ENCODE measurements at places on chromosomes 12 and 14.

GRCh38 chr14:96038920-96039632 lies at the start of gene C14orf132:
Gene C14orf132 (plus strand): TSS chr14:96039362. CDS start chr14:96039501, 139 bp downstream.
- DNase-seq, result no peak

DNA sequence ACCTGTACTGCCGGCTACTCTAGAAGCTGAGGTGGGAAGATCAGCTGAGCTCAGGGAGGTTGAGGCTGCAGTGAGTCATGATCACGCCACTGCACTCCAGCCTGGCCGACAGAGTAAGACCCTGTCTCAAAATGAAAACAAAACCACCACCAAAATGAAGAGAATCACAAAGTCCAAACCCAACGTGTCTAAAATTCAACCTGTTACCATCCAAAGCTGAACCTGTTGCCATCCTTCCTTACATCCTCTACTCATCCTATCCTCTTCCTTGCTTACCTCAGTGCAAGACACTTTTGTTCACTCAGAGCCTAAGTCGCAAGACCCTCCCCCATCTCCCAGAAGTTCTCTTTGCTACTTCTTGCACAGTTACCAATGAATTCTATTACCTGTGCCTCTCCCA lies 299.7 kb downstream of the ATP23 start:
- DNase-seq, result no peak

- DNase-seq, result no peak
Observed at GRCh38 chr12:29288031-29288430, 92.9 kb downstream of the ERGIC2 start.

- DNase-seq, result no peak
Observed at GRCh38 chr12:71303199-71303598, 136.4 kb upstream of the LGR5 start.

DNA sequence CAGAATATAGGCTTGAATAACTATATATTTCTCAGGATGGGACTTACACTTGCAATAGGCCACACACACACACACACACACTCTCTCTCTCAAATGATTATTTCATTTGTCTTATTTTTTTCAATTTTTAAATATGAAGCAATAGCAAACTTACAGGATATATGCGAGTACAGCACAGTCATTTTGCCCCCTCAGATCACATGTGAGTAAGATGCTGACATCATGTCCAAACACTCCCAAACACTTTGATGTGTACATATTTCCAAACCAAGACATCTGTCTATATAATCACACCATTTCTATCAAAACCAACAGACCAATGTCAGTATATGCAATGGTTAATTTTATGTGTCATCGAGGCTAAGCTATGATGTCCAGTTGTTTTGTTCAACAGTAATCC lies 1535.9 kb upstream of the FLRT2 start:
- no peak for DNase-seq

GRCh38 chr14:23162800-23163199 lies 20.7 kb downstream of the SLC7A8 start:
- no peak for DNase-seq

DNA sequence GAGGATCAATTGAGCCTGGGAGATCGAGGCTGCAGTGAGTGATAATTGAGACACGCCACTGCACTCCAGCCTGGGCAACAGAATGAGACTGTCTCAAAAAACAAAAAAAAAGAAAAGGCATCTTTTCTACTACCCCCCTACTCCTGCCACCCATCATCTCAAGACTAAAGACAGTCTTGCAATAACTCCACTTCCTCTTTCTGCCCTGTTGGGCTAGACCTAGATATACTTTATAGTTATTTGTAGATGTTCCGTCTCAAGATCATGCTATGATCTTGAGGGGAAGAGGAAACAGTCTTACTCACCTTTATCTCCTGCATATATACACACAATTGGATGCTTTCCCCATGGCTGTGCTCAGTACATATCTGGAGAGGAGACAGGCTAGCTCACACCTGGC lies 12.1 kb upstream of the ESPL1 start:
- no peak for DNase-seq

DNA sequence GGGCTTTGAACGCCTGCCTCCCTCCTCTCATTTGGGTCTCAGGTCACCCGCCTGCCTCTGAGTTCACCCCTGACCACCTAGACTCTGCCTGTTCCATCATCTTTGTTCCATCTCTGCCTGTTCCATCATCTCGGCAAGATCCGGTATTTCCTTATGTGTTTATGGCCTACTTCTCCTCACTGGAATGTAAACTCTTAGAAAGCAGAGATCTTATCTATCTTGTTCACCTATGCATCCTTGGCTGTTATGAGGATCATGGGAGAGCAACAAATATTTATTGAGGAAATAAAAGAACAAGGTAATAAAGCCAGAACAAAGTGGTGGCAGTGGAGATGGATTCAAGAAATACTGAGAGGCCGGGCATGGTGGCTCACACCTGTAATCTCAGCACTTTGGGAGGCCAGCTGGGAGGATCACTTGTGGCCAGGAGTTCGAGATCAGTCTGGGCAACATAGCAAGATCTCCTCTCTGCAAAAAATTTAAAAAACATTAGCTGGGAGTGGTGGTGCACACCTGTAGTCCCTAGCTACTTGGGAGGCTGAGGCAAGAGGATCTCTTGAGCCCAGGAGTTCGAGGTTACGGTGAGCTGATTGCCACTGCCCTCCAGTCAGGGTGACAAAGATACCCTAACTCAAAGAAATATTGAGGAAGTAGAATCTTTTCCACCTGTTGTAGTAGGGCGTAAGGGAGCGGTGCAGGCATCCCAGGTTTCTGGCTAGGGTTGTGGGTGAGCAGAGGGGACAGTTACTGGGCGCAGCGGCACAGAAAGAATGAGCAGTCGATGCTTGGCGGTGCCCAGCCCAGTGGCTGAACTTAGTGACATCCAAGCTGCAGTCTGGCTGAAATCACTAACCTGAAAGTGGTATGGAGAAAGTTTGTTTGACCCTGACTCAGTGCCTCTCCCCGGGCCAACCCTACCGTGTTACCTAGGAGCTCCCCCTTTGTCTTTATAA lies 1.7 kb upstream of the KLC1 start:
- DNase-seq, result no peak

DNA sequence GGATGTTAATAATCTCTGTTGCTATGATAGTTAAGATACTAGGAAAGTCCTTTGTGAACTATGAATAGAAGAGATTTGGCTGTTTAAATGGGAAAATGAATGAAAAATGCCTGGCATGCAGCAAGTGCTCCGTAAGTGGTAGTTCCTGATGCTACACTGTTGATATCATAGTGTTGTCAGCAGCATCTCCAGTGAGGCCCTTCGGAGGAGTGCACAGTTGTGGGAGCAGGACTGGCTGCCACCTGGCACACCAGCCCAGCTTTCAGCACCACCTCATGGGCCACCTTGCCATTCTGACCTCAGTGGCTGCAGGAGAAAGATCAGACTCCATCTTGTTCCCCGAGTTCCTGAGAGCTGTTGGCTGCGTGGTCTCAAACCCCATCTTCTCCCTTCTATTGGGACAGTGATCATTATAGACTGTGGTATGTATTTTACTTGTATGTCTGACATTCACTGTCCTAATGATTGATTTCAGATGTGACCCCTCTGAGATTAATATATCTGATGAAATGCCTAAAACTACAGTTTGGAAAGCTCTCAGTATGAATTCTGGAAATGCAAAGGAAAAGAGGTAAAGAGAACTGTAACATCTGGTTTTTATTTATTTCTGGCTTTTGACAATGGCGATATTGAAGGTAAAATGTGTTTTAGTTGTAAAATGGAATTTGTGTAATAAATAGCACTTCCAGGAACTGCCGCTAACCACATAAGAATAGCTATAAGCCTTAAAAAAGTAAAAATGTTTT lies 80.9 kb downstream of the SLC4A8 start:
- DNase-seq, result no peak

- DNase-seq, result no peak
Observed at GRCh38 chr14:55107766-55108554, 21.1 kb upstream of the LGALS3 start.

DNA sequence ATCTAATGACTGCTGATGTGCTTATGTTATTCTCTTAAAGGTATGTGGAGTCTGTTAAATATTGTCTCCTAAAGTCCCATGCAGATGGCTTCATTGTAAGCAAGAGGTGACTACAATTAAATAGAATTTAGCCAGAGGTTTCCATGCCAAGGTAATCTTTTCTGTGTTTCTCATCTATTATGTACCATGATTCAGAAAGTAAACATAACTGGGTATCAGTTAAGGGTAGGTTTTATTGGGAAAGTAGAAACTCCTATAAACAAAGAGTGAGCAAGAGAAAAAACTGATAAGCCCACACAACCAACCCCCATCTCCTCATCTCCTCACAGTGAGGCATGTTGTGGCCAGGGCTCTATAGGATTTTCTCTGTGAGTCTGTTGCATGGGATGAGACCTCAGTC lies 611.7 kb downstream of the SNAPC1 start:
- no peak for DNase-seq

- no peak for DNase-seq
Observed at GRCh38 chr12:48982397-48983080, 4.4 kb downstream of the WNT1 start.

DNA sequence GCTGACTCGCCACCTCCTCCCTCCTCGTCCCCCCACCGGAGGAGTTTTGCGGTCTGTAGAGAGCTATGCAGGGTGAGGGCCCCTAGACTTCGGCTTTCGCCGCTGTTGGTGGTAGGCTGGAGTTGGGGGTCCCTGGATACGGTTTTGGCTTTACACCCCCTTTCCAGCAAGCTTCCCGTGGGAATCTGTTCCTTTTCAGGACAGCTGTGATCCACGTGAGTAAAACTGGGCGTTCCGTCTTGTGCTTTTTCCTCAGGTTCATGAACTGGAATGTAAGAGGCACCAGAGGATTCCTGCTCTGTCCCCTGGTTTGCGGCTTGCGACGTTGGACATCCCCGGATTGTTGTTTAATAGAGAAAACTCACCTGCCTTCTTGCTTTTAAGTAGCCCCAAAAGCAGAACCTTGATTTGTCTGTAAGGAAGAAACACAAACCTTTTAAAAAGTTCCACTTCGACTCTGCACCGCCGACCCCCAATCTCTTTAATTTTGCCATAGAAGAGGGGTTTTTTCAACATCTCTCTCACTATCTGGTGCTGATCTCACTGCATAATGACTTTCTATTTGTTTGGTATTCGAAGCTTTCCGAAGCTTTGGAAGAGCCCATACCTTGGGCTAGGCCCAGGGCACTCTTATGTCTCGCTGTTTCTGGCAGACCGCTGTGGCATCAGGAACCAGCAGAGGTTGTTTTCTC lies 490 bp downstream of the PRORP start:
- no peak for DNase-seq

- DNase-seq, result no peak
Observed at GRCh38 chr12:95633732-95634465, 82.6 kb upstream of the USP44 start.

- DNase-seq, result no peak
Observed at GRCh38 chr12:15220451-15220850, 766 bp downstream of the RERG start.

DNA sequence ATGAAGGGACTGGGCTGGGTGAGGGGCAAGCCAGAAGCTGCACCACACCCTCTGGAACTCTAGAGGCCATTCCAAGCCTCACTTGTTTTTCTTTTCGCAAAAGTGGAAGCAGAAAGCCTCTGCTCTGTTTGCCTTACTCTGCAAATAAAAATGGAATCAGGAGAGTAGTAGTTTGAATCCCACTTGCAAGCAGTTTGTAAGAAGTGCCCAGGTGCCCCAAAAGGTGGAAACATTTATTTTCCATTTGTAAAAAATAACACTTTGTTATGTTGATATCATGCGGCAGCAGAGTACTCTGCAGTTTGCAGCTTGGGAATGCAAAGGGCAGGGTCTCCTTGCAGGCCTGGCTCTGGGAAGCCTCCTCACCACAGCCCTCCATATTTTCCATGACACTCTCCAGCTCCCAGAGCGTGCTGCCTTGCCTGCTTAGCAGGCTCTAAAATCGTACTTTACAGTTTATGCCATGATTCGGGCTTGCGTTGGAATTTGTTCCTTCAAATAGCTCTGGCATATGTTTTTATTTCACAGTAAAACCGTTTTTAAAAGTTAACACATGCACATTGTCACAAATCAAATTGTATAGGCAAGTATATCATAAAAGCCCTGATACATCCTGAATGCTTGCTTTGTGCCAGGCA lies 20.0 kb downstream of the TUNAR start:
- no peak for DNase-seq

GRCh38 chr12:34404377-34405285 lies 382.3 kb downstream of the ALG10 start:
- DNase-seq, result no peak

GRCh38 chr14:106304271-106304670 lies 777.9 kb downstream of the TMEM121 start:
- DNase-seq, result no peak

- no peak for DNase-seq
Observed at GRCh38 chr12:121787063-121788025, 6.1 kb downstream of the RHOF start.

DNA sequence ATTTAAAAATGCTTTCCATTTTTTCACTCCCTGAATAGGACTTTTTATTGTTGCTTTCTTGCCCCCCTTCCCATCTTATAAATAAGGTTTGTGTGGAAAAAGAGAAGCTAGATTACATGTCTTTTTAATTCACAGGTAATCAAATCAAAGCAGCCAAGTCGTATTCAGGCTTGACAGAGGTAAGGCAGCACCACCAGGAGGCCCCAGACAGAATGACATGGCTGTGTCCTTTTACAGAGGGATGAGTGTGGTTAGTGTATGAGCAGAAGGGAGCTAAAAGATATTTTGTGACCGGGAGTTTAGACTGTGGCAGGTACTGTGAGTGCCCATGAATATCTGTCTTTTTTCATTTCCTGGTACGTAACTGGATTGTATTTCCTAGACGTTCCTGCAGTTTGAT lies 596.1 kb downstream of the ETNK1 start:
- no peak for DNase-seq

- no peak for DNase-seq
Observed at GRCh38 chr14:98501335-98501734, 770.7 kb downstream of the BCL11B start.

- DNase-seq, result no peak
Observed at GRCh38 chr12:72063073-72063472, 124.4 kb downstream of the TPH2 start.

DNA sequence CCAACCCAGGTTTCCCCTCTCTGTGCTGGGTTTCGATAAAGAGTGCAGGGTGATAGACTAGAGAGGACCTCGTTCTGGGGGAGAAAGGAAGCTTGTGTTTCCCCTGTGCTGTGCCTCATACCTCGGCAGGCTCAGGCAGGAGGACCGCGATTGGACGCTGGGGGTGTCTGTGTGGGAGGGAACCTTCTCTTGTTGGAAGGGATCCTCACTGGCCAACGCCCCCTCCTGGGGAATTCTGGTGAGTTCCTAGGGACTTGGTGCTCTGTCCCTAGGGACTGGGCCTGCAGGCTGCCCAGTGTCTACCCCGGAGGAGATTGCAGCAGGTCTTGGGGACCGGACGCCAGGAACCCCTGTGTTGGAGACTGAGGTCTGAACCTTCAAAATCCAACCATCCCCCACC lies 157.4 kb upstream of the PRMT8 start:
- DNase-seq, result no peak

DNA sequence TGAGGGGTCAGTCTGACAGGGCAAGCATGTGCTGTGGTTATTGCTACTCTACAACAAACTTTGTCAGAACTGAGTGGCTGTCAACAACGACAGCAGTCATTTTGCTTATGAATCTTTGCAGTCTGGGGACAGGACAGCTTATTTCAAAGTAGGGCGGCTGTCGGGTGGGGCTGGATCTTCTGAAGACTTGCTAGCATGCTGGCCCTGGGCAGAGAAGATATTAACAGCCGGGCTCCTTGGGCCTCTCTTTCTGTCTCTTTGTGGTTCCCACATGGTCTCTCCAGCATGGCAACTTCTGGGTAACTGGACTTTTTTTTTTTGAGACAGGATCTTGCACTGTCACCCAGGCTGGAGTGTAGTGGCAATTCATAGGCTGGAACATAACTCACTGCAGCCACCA lies 33.9 kb upstream of the ALDH2 start:
- DNase-seq, result no peak
